ENCODE measurements at places on chromosomes 6 and 20.

- no peak for DNase-seq
Measured at GRCh38 chr6:63537201-63537958, 34.9 kb upstream of the LOC128125822 start.

DNA sequence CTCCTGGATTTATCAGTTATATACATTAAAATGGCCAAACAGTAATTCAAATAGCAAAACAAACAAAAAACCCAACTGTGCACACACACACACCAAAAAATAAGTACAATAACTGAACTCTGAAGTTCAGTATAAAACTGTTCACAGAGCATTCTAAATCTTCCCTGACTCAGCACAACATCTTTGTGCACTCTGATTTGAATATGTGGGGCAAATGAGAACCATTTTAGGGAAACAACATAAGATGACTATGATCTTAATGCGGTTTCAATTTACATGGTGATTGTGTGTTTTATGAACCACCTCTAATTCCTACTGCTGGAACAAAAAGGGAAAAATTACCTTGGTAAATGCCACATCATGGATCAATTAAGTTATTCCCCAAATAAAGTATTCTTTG, 41.7 kb downstream of the PLAGL1 start:
- DNase-seq, result no peak

- DNase-seq, result no peak
Measured at GRCh38 chr6:161417717-161418462, 144.0 kb upstream of the AGPAT4 start.

DNA sequence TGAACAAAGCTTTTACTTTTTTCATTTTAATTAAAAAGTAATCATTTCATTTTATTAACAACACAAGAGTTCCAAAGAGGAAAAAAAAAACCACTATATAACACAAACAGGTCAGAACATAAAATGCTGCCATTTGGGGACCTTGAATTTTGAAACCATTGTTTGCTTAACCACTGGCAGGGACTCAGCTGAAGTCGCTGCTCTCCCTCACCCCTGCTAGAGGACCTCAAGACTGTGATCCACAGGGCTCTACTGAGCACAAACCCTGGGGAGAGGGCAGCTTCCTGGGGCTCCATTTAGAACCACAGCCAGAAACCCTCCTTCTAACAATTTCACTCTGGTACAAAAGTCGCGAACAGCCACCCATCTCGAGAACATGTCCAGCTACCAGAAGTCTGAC, 28.8 kb downstream of the NCOA5 start:
- DNase-seq, result no peak

Measured in bone marrow (tissue), 2 donors.